NCI-H510A (cell line): ENCODE measurements at places on chromosomes 2 and 18.

- DNase-seq: no peak
These were observed 42.0 kb upstream of the LTBP1 start for GRCh38 chr2:32904751-32905150.

- no peak for DNase-seq
These were observed 279.1 kb downstream of the MYCN start for GRCh38 chr2:16219292-16219975.

DNA sequence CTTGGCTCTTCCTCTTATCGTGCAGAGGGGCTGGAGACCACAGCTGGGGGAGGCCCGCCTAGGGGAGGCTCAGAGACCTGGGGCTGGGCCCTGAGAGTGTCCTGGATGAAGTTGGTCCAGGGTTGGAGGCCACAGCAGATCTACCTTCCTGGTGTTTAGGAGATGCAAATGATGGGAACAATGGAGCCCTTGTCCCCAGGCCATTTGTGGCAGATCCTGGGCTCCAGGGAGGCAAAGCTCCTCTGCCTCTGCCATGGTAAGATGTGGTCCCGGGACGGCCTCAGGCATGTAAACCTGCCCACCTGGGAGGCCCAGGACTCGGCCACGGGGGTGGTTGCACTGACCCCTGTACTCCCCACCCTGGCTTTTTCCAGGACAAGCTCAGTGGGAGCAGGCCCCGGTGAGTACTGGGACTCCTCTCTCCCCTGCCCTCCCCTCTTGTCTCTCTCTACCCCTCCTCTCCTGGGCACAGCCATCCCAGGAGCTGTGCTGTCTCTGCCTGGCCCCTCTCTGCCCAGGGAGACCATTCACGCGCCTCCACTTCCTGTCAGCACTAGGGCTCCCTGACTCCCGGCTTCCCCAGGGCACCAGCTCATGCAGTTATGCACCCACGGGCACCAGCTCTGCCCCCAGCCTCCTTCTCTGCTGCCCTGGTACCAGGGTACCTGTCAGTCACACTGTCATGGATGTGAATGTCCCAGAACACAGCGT, 10.9 kb downstream of the SH2D6 start:
- DNase-seq: no peak

- DNase-seq: no peak
These were observed 12.2 kb downstream of the LPIN1 start for GRCh38 chr2:11758647-11759046.

- DNase-seq: no peak
These were observed 12.7 kb upstream of the BOK start for GRCh38 chr2:241545523-241546473.

GRCh38 chr2:144426355-144426754, 93.6 kb downstream of the ZEB2 start:
- DNase-seq: no peak
